ENCODE measurements at places on chromosomes 3 and 15.

DNA sequence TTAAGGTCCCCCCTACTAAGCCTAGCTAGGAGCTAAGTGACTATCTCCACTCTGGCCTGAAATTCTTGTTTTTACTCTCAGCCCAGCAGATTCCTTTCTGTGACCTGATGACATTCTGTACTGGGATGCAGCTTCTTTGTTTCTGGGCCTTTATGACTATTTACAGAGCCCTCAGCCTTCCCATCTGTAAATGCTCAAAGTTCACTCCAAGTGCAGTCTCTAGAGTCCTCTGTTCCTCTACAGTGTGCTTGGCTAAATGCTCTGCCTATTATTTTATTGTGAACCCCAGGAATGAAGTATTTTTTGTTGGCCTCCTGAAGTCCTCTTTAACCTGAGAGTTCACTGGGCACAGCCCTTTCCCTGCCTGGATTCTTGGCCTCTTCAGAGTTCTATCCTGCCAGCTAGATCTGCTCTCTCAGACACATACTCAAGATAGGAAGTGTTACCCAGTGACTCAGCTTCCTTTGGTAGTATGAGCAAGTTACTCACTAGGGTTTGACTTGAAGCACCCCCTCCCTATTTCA, 278.1 kb upstream of the P2RY1 start:
- DNase-seq = no peak

GRCh38 chr3:50390508-50391224, 31.3 kb upstream of the TMEM115 start:
- peak; percentile 31 for DNase-seq

DNA sequence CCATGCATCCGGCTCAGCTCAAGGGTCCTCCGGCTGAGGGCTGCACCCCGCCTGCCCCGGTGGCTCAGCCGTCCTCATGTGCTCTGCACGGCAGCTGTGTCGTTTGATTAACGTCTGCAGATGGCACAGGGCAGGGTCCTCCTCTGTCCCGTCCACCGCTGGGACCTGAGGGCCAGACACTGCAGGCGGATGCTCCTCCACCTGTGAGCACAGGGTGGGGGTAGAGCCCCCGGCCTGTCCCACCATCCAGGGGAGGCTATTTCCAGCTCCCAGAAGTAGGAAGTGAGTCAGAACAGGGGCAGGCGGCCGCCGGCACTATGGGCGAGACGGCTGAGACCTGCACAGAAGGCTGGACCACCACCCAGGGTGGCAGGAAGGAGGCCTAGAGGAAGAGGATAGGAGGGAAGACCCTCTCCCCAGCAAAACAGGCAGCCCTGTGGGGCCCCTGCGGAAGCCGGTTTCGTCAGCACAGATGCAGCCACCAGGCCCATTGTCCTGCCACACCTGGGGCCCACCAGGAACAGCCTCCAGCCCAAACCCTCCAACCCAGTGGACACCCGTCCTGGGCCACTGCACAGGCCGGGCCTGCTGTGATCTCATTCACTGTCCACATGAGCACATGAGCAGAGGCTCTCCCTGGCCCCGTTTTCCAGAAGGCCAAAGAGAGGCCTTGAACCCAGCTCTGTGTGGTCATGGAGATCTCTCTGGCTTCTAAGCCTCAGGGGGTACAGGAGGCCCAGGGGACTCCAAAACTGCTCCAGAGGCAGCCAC, 12.6 kb upstream of the PLXND1 start:
- no peak for DNase-seq

DNA sequence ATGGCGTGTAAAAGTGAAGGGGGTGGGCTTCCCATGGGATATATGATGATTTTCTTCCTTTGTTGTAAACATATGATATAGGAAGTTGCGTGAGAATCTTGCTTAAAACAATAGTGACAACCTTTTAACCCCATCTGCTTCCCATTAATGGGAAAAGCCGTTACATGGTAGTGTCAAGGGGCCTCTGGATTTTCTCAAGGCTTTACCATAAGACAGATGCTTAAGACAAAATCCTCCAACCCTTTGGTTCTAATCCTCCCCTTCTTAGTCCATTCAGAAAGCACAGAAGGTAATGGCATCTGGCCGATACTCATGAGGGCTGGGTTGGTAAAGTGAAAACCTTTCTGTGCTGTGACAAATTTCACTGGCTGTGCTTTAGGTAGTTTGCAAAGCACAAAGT, 25.0 kb downstream of the DPH3 start:
- DNase-seq = peak; percentile 95

- DNase-seq = no peak
These were observed 79.0 kb downstream of the IGF1R start for GRCh38 chr15:98727115-98728040.

GRCh38 chr15:85280203-85280602, 100.2 kb upstream of the AKAP13 start:
- no peak for DNase-seq

DNA sequence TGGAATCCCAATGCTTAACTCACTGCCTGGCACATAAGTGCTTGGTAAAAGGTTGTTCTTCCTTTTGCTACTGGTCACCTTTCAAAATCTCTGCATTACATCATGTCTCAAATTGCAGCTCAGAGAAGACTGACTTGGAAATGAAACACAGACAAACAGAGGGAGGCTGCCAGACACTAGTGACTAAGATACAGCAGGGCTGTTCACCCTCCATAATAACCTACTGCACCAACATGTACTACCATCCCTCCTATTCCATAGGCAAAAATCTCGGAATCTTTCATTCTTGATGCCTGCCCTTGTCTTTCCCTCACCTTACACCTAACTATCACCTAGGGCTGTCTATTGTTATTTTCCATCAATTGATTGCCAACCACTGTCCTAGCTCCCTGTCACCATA, 502.3 kb upstream of the ADAMTS9 start:
- no peak for DNase-seq

- peak; percentile 78 for DNase-seq
These were observed 33.6 kb downstream of the EAF1 start for GRCh38 chr3:15460891-15461531.

GRCh38 chr3:106577241-106577640, 708.4 kb upstream of the CBLB start:
- DNase-seq = no peak

DNA sequence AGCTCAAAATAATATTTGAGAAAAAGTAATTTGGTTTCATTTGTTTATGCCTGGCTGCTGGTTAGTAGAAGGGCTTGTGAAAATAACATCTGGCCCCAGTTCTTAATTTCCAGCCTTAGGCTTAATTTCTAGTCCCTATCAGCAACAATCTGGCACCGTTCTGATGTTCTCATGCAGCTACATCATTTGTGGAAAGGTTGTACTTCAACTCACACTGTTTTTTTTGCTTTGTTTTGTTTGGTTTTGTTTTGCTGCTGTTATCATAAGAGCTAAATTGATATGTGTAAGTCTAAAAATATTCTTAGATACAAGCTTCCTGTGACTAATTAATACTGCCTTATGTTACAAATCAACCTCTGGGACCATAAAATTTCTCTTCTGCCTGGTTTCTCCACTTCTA, 8.9 kb downstream of the CPA3 start:
- DNase-seq = no peak

DNA sequence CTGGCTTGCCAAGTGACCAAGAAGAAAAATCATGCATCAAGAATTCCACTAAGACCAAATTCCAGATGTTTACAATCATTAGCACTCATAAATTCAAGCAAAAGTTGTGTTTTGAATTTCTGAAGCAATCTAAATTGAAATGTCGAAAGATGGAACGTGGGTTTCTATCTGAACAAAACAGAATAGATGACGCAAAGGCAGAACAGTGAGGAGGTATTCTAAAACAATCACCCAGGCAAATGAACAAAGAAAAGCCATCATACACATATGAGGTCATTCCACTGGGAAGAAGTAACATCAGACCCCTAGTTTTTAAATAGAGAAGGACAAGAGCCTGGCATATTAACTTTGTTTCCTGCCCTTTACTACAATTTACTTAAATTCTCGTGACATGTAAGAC, 58.0 kb downstream of the MCF2L2 start:
- DNase-seq = no peak

GRCh38 chr3:49664300-49664699, 9.9 kb upstream of the APEH start:
- no peak for DNase-seq

DNA sequence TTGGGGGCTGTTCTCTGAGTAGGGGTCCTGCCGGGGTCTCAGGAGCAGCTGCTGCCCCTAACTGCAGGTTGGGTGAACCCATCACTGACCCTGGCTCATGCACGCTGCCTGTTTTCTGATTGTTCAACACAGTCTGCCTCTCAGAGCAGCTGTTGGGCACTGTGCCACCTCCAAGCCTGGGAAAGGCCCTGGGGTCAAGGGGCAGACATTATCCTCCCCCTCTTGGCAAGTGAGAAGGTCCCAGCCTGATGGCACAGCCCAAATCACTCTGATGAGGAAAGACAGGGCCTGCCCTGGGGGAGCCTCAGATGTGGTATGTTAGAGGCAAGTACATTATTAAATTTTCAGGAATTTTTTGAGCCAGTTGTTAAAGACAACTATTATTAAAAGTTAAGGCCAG, 14.1 kb upstream of the GNAT1 start:
- DNase-seq = no peak

DNA sequence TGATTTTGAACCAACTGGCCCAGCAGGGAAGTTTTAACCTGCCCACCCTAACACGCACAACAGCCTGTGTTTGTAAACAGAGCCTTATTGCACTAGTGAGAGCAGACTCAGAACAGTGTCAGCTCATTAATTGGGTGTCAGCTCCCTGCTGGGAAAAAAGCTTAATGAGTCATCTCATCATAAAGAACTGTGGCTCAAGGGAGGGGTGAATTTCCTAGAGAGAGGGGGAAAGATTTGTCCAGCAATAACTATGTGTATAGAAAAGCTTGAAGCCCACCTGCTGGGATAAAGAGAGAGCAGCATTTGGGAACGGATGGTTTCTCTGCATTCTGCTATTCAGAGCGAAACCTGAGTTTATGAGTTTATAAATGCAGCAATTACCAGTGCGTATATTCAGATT, 48.9 kb upstream of the GMNC start:
- peak; percentile 94 for DNase-seq

DNA sequence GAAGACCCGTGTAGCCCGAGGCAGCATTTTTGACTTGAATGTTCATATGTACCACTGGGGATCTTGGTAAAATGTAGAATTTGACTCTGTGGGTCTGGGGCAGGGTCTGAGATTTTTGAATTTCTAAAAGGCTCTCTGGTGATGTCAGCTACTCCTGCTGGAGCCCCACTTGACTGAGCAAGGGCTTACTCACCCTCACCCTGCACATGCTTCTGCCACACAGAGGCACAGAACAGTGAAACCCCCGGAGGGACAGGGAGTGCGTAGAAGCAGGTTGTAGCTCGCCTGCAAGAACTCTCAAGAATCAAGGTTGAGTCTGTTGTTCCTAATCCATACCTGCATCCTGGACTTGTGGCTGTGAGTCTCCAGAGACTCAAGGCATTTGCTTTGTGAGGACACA, 41.1 kb downstream of the SLCO3A1 start:
- no peak for DNase-seq

DNA sequence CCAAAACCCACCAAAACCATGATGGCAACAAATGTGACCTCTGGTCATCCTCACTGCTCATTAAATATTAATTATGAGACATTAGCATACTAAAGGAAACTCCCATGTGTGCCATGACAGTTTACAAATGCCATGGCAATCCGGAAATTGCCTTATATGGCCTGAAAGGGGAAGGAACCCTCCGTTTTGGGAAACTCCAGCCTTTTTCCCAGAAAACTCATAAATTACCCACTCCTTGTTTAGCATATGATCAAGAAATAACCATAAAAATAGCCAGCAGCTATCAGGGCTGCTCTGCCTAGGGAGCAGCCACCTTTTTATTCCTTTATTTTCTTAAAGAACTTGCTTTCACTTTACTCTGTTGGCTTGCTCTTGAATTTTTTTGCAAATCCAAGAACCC, 992.7 kb downstream of the NTRK3 start:
- no peak for DNase-seq

DNA sequence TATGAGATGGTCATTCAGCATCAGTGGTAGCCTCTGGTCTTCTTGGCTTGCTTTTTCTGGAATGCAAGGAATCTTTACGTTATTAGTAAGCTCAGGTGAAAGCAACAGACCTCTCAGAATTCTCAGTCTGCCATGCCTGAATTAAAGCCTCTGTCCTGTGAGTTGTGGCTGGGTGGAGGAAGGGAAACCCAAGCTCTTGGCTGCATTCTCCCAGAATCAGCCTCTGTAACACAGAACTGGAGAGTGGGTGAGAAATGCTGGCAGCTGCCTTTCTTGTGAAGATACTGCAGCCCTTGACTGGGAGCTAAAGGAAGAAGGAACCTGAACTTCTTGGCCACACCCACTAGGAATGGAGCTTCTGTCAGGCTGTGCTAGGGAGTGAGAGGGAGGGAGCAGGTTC, 505.8 kb downstream of the EPHA3 start:
- no peak for DNase-seq

GRCh38 chr3:6746443-6746842, 114.5 kb upstream of the GRM7 start:
- no peak for DNase-seq

DNA sequence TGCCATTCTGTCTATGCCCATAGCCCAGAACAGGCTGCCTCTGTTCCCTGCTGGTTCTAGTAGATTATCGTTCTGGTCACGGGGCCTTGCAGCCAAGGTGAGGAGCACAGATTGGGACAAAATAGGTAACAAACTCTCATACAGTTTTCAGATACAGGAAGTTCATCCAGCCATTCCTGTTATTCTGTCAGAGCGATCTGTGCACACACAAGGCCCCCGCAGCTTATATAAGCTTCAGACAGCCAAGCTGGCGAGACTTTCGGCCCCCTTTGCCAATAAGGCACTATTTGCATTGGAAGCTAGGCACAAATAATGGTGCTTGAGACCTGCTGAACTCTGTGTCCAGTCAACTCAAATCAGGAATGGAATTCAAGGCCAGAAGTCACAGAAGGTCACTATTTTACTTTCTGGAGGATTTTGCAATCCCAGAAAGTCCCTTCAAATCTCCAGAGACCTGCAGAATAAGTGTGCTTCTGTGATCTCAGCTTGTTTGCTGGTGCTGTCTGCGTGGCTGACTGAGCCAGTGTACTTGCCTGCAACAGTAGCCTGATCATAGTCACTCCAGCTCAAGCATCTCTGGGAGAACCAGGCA, 69.4 kb downstream of the BFSP2 start:
- DNase-seq = no peak

DNA sequence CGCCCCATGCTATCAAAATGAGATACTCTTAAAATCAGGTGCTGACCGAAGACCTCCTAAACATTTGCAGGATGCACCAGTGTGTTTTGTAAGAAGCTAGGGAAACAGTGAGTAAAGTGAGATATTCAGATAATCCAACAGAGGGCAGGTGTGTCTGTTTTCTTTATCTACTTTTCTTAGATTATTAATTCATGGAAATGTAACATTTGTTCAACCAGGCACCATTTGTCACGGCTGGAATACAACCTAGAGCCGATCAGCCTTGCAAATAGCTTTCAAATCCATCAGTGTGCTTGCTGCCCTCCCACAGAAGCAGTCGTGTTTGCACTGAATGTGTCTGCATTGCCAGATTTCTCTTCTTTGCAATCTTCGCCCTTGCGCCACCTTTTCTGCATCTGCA, 201.9 kb upstream of the CHRM5 start:
- no peak for DNase-seq

Measured in NCI-H524 treated with DMSO at 0.1 percent for 48 hours (cell line).